ENCODE measurements at places on chromosomes 7 and 10. TPM values are rescaled to one million over a fixed set of nuclear protein-coding genes. Genes with fewer than 3 reads are reported as not detected.

DNA sequence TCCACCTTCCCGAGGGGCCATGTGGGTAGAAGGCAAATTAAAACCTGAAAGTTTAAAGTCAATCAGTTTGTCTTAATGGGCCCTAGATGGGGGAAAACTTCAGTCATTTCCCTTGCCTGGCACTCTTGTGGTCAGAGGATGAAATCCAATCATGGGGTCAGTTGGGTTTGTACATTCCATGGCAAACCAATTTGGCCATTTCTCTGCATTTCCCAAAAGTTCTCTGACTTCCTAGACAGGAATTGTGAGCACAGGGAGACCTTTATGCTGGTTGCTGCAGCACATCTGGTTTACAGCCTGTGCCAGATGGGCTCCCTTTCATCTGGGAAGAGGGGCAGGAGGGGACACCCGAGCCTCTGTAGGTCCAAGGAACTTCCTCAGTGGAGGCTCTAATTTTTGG lies 113.0 kb downstream of the CYP26A1 start:
- H3K27me3 ChIP-seq, result no peaks in the 10 kb centered on the region
- DNase-seq, result no peak
- no peaks in the 10 kb centered on the region for H3K4me1 ChIP-seq
- no peak overlapping the region for H3K4me3 ChIP-seq

The TCTN3 gene
- total RNA-seq, result 29.3 TPM

DNA sequence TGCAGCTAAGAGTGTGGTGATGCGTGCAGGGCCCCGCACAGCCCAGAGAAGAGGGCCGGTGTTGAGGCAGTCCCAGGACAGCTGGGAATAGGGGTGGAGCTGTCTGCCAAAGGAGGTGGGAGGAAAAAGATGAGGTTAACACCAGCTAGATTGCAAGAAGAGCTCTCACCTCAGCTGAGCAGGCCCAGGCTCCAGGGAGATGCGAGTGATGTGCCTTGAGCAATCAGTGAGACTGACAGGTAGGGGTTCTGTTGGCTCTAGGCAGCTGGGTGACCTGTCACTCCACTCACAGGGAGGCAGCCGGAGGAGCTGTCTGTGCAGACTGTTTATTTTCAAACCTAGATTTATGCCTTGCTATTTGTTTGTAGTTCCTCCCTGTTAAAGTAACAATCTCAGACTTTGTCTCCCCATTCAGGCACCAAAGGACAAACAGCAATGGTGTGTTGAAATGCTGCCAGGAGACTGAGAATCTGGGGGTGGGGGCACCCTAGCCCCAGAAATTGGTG lies 205.1 kb upstream of the CXCL12 start:
- no peaks in the 10 kb centered on the region for H3K27me3 ChIP-seq
- DNase-seq, result no peak
- H3K4me1 ChIP-seq, result no peaks in the 10 kb centered on the region
- H3K36me3 ChIP-seq, result no peaks in the 10 kb centered on the region
- H3K4me3 ChIP-seq, result no peak overlapping the region

- H3K4me3 ChIP-seq, result no peak overlapping the region
- H3K27ac ChIP-seq, result no peak overlapping the region
- peak; percentile 71 for DNase-seq
- no peaks in the 10 kb centered on the region for H3K27me3 ChIP-seq
- H3K4me1 ChIP-seq, result no peaks in the 10 kb centered on the region
Observed at GRCh38 chr7:38398725-38399321, 125.4 kb upstream of the TARP start.

All from testis (tissue), 5 donors.